ENCODE measurements at places on chromosomes 3 and 15. TPM values are rescaled to one million over a fixed set of nuclear protein-coding genes. Genes with fewer than 3 reads are reported as not detected.

The ANKRD63 gene
- total RNA-seq = 0.32 TPM

The PIGZ gene
- total RNA-seq = 1.8 TPM

The SAMMSON gene
- not detected for total RNA-seq

The LMLN gene
- total RNA-seq = 4.1 TPM

The SNX4 gene
- total RNA-seq = 30.2 TPM

The CYP8B1 gene
- not detected for total RNA-seq

The CTNNB1 gene
- 164 TPM for total RNA-seq

The PTPN9 gene
- total RNA-seq = 18.2 TPM

The HHLA2 gene
- total RNA-seq = 1.00 TPM

GRCh38 chr15:33729653-33730052, 238.6 kb upstream of the CHRM5 start:
- no peak for DNase-seq
- H3K4me3 ChIP-seq = no peak overlapping the region
- no peaks in the 10 kb centered on the region for H3K27me3 ChIP-seq
- no peaks in the 10 kb centered on the region for H3K4me1 ChIP-seq
- H3K27ac ChIP-seq = no peak overlapping the region

DNA sequence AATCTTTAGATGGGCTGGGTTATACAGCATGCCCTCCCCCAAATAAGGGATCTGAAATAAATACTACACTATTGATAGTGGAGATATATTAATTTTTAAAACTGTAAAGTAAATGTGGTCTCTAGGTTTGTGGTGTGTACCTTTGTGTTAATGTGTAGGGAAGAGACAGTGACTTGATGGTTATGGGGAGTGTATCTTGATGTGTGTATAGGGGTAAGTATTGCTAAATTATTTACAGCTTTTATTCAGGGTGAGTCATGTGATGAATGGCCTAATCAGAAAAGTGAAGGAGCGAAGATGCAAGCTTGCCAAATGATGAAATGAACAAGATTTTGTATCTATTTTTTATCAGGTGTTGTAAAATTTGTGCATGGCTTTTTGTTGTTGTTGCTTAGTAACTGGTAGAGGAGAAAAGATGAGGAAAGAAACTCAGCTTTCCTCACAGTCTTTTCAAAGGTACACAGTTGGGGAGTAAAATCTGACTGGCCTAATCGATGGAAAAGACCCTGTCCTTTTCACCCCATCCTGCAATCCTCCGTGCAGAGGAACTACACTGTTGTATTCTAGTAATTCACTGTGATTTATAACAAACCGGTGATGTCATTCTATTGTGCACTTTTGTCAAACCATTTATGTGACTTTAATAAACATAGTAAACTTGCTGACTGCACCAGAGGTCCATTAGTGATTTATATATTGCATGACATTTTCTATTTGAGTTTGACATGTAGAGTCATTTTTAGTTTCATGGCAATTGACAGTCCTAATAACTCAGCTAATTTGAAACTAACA, 17.7 kb downstream of the FEM1B start:
- no peak overlapping the region for H3K27ac ChIP-seq
- H3K27me3 ChIP-seq = no peaks in the 10 kb centered on the region
- no peak overlapping the region for H3K4me3 ChIP-seq
- no peak for DNase-seq
- peaks cover 24% of the 10 kb centered on the region for H3K4me1 ChIP-seq
- peaks cover 39% of the 10 kb centered on the region for H3K36me3 ChIP-seq

DNA sequence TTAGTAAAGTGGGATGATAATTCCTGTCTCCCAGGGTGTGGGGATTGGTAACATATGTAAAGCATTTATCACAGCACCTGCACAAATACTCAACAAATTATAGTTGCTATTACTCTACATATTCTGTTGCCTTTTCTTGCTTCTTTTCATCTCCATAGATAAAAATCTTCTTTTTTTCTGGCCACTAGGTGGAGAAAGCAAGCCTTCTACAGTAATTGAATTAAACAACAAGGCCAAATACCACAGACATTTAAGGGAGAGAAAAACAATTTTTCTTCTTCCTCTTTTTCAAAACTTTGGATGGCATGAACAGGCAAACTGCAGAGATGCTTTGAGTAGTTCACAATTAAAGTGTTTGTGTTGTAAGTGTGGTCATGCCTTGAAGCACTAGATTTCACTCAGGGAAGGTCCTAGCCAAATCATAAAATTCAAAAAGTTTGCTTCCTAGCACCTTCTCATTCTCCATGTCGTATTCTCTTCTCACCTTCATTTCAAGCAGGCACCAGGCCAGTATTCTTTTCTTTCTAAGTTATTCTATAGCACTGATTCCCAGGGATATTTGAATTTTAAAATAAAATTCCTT, 493.4 kb upstream of the TGFBR2 start:
- no peaks in the 10 kb centered on the region for H3K27me3 ChIP-seq
- peaks cover 10% of the 10 kb centered on the region for H3K4me1 ChIP-seq
- H3K36me3 ChIP-seq = no peaks in the 10 kb centered on the region
- DNase-seq = no peak
- no peak overlapping the region for H3K27ac ChIP-seq

DNA sequence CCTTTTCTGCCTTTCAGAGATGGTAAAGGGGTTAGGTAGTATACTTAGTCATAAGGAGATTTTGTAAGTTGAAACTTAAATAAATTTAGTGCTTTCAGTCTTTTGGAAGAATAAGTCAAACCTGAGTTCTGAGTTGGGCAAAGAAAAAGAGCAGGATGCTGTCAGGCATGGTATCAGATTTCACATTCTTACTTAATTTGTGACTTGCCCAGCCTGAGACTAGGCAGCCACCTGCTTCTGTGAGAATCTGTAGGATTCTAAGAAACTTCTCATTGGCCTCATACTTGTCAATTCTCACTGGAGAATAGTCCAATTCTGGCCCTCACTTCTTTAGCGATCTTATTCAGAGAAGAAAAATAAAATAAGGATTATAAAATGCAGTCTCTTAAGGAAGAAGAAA, 577.5 kb downstream of the DIPK2A start:
- H3K27me3 ChIP-seq = no peaks in the 10 kb centered on the region
- H3K4me3 ChIP-seq = no peak overlapping the region
- DNase-seq = no peak

GRCh38 chr15:59138243-59138642, 33.3 kb downstream of the CCNB2 start:
- peaks cover 10% of the 10 kb centered on the region for H3K4me1 ChIP-seq
- no peak overlapping the region for H3K4me3 ChIP-seq
- H3K27ac ChIP-seq = peak overlapping the region; percentile 13
- DNase-seq = peak; percentile 51

- H3K4me1 ChIP-seq = peaks cover 6% of the 10 kb centered on the region
- DNase-seq = no peak
- H3K36me3 ChIP-seq = peaks cover 52% of the 10 kb centered on the region
- H3K4me3 ChIP-seq = no peak overlapping the region
Measured at GRCh38 chr15:42402455-42403205, 43.3 kb downstream of the CAPN3 start.

DNA sequence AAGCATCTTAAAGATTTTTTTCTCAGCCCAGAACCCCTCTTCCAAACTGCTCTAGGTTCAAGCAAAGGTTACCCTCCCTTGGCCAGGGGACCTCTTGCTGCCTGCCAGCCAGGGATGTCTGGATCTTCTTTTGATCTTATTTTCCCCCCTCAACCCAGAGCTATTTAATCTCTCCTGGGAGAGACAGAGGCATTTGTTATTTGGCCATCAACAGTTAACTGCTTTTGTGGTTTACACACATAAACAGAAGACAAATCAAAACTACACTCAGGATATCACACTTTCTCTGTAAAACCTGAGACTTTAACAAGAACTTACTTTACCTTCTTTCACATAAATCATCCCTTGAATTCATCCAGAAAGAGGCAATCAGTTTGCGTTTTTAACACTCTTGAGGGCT, 272.5 kb downstream of the THSD4 start:
- H3K4me1 ChIP-seq = no peaks in the 10 kb centered on the region
- H3K27me3 ChIP-seq = peaks cover 17% of the 10 kb centered on the region
- no peaks in the 10 kb centered on the region for H3K36me3 ChIP-seq
- H3K27ac ChIP-seq = no peak overlapping the region

DNA sequence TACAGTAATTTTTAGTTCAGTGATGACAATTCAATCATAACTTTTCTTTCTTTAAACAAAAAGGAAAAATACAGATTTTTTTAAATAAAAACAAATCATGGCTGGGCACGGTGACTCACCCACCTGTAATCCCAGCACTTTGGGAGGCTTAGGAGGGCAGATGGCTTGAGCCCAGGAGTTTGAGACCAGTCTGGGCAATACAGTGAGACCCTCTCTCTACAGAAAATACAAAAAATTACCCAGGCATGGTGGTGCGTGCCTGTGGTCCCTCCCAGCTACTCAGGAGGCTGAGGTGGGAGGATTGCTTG, 25.6 kb upstream of the ATG7 start:
- no peaks in the 10 kb centered on the region for H3K4me1 ChIP-seq
- H3K4me3 ChIP-seq = no peak overlapping the region
- no peak overlapping the region for H3K27ac ChIP-seq
- no peak for DNase-seq
- H3K36me3 ChIP-seq = no peaks in the 10 kb centered on the region
- H3K27me3 ChIP-seq = peaks cover 7% of the 10 kb centered on the region

GRCh38 chr15:65940618-65940909, 71.3 kb downstream of the RAB11A start:
- no peak overlapping the region for H3K27ac ChIP-seq
- H3K27me3 ChIP-seq = no peaks in the 10 kb centered on the region
- no peak overlapping the region for H3K4me3 ChIP-seq
- H3K4me1 ChIP-seq = no peaks in the 10 kb centered on the region
- DNase-seq = no peak

DNA sequence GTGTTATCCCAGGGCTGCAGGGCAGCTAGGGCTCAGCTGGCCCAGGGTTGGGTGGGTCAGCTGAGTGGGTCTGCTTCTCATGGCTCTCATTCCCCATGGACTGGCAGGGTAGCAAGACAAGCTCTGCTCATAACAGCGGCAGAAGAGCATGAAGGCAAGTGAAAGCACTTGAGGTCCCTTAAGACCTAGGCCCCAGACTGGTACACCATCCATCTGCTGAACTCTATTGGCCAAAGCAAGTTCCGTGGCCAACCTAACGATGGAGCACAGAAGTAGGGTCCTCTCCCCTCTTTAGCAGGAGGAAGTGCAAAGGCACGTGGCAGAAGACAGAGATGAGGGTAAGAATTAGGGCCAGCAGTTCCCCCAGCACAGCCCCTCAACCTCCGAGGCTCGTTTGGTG, 174.3 kb upstream of the TOPAZ1 start:
- H3K4me1 ChIP-seq = no peaks in the 10 kb centered on the region
- DNase-seq = no peak
- H3K27me3 ChIP-seq = no peaks in the 10 kb centered on the region
- H3K4me3 ChIP-seq = no peak overlapping the region
- H3K27ac ChIP-seq = no peak overlapping the region

GRCh38 chr15:89015412-89016097, 72.7 kb upstream of the ABHD2 start:
- H3K27me3 ChIP-seq = peaks cover 36% of the 10 kb centered on the region
- DNase-seq = no peak
- no peak overlapping the region for H3K4me3 ChIP-seq
- no peaks in the 10 kb centered on the region for H3K36me3 ChIP-seq
- no peak overlapping the region for H3K27ac ChIP-seq

GRCh38 chr3:48268381-48268935, 27.6 kb downstream of the ZNF589 start:
- H3K4me3 ChIP-seq = no peak overlapping the region
- DNase-seq = no peak
- peaks cover 60% of the 10 kb centered on the region for H3K36me3 ChIP-seq
- no peaks in the 10 kb centered on the region for H3K27me3 ChIP-seq
- H3K27ac ChIP-seq = no peak overlapping the region

DNA sequence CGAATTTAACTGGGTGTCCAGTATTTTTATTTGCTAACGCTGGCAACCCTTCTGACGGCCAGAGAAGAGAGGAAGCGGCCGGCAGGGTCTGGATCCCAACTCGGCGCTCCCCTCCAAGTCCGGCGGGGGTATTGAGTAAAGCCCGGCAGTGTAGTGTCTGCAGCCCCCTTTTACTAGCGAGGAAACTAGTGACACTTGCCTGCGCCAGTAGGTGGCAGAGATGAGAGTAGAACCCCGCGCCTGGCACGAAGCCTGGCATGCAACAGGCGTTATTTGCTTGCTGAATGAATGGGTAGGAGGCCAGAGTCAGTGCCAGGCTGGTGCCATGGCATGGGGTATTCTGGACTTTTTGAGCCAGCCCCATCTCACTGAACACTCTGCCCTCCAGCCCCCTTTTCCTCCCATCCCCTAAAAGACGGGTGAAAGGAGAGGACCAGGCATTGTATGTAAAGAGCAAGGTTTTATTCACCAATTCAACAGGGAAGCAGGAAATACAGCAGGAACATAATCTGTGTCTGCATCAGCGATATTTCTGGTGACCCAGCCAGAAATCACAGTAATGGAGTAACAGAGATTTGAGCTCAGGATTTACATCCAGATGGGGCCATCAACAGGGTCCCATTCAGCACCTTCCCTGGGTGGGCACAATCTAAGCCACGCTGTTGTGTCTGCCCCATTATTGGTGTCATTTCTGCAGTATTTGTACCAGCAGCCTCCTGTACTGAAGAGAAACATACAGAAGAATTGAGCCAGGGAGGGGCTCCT, 788 bp upstream of the WDR73 start:
- H3K4me1 ChIP-seq = peaks cover 45% of the 10 kb centered on the region
- H3K27ac ChIP-seq = peak overlapping the region; percentile 95
- peaks cover 20% of the 10 kb centered on the region for H3K36me3 ChIP-seq
- no peaks in the 10 kb centered on the region for H3K27me3 ChIP-seq

DNA sequence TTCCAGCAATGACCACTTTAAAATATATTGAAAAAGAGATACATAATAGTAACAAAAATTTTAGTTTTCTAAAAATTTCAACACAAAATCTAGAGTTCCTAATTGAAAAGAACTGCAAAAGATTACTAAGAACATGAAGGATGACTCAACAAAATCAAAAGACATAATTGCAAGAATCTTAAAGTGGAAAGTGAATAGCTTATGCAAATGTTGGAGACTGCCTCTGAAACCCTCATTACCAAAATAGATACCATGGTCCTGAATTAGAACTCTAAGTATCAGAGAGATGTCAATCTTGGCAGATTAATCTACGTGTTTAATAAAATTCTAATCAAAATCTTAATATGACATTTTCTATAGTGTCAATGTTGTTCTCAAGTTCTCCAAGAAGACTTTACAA, 60.7 kb upstream of the SGO1 start:
- no peak for DNase-seq
- peaks cover 6% of the 10 kb centered on the region for H3K4me1 ChIP-seq
- H3K4me3 ChIP-seq = no peak overlapping the region

GRCh38 chr3:118729546-118729945, 305.1 kb downstream of the IGSF11 start:
- no peaks in the 10 kb centered on the region for H3K4me1 ChIP-seq
- H3K36me3 ChIP-seq = no peaks in the 10 kb centered on the region
- H3K27ac ChIP-seq = no peak overlapping the region
- no peak for DNase-seq
- H3K27me3 ChIP-seq = no peaks in the 10 kb centered on the region

- no peaks in the 10 kb centered on the region for H3K36me3 ChIP-seq
- no peak overlapping the region for H3K27ac ChIP-seq
- no peak overlapping the region for H3K4me3 ChIP-seq
- DNase-seq = no peak
- no peaks in the 10 kb centered on the region for H3K27me3 ChIP-seq
Measured at GRCh38 chr3:36488077-36488789, 107.9 kb downstream of the STAC start.

Data from activated B cell treated with CpG ODN at 0.5 μM for 24 hours (primary cell).